Amniotic epithelial cell (primary cell): ENCODE measurements at places on chromosomes 7 and 10.

- no peak for DNase-seq
Measured at GRCh38 chr7:63077841-63078240, 920.8 kb upstream of the ZNF722 start.

GRCh38 chr10:70678757-70679489, 6.6 kb downstream of the ADAMTS14 start:
- DNase-seq: peak; percentile 56

GRCh38 chr7:33921216-33921938, 16.0 kb downstream of the BMPER start:
- no peak for DNase-seq

- DNase-seq: no peak
Measured at GRCh38 chr10:112858986-112859651, 90.9 kb upstream of the TCF7L2 start.

DNA sequence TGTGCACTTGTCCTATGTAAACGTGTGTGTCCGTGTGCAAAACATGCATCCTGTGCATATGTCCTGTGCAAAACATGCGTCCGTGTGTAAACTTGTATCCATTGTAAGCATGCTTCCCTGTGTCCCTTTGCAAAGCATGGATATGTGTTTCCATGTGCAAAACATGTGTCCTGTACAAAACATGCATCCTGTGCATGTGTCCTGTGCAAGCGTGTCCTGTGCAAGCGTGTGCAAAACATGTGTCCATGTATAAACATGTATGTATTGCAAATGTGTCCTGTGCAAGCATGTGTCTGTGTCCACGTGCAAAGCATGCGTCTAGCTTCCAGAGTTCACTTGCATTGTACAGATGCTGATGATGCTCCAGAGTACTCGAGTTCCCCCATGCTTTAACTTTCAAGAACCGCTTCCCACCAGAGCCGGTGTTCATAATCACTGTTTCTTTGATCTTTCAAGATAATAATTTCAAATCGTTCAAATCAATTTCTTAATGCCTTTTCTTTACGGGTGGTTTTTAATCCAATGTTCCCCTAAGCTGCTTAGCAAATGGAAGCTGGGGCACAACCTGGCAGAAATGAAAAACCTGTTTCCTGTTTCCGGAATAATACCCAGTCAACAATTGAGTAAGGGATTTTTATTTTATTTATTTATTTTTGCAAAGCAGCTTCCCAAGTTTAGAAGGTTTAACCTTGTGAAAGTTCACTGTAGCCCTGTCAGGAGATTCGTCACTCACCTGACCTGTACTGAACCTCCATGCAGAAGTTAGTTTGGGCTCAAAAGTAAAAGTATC, 641 bp upstream of the ASB13 start:
- DNase-seq: no peak

GRCh38 chr7:93029056-93029455, 88.7 kb downstream of the SAMD9 start:
- DNase-seq: no peak

GRCh38 chr10:30737931-30738391, 108.4 kb upstream of the LYZL2 start:
- no peak for DNase-seq
